ENCODE measurements at places on chromosomes 13 and 19. TPM values are rescaled to one million over a fixed set of nuclear protein-coding genes. Genes with fewer than 3 reads are reported as not detected.

The LRRC4B gene
- not detected for total RNA-seq

The SIGLEC9 gene
- 0.27 TPM for total RNA-seq

GRCh38 chr13:47572375-47572774 lies 428.7 kb downstream of the SUCLA2 start:
- no peak for DNase-seq

- DNase-seq: no peak
Observed at GRCh38 chr13:109707742-109708617, 78.4 kb downstream of the IRS2 start.

- no peak for DNase-seq
Observed at GRCh38 chr13:96835546-96835945, 158.7 kb downstream of the OXGR1 start.

GRCh38 chr19:1006711-1007398 lies 6.6 kb downstream of the GRIN3B start:
- no peak for DNase-seq

All from M059J (cell line).